Stimulated activated CD4-positive, alpha-beta T cell treated with anti-CD3 and anti-CD28 coated beads, Interleukin-2, amount 100 ng/mL, for 48 hours (primary cell): ENCODE measurements at places on chromosomes 1 and 21.

DNA sequence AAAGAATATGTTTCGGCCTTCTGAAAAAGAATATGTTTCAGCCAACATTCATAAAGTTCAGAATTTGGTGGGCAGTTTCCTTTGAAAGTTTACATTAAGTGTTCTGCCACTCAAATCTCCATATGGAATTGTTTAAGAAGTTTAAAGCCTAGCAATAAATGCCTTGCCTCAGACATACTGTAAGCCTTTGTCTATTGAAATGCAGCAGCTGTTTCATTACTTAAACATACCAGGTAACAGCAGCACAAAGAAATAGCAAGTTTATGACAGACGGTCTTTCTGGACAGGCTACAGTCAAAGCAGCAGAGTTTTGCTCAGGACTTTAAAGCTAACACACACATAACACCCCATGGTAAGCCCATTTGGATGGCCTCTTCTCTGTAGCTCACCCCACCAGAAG is 38.5 kb upstream of the C1orf105 start:
- no peak for DNase-seq

- no peak for DNase-seq
Measured at GRCh38 chr1:185654199-185654951, 79.8 kb upstream of the HMCN1 start.

DNA sequence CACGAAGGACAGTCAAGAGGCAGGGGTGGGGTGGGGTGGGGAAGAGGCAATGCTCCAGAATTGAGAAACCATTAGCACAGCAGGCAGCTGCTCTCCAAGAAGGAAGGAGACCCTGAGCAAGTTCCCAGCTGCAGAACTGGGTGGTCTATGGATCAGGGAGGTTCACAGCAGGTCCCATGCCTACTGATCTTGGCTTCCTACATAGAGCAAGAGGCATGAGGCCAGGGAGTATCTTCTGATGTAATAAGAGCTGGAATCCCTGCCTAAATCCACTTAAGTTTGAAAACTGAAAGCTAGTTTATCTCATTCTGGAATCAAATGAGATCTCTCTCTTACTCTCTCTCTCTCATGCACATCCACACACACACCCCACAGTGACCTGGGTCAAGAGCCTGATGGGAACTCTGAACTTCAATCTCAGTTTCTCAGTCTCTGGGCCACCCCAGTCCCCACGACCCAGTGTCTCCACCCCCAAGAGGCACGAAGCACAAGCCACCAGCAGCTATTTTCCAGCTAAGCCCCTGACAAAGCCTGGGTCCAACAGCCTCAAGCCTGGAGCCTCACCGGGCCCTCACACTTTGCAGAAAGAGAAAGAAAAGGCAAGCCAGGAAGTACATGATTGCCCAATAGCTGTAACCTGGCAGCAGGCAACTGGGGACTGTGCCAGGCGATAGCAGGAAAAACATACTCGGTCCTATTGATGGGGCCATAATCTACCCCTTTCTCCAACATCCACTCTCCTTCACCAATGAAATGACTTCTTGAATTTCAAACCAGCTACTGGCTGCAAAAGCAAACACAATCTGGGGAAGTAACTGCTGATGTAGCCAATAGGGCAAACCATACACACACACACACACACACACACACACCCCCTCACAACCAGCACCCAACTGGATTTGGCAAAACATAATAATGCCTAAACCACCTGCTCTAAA is 2.2 kb downstream of the NUAK2 start:
- DNase-seq: no peak

DNA sequence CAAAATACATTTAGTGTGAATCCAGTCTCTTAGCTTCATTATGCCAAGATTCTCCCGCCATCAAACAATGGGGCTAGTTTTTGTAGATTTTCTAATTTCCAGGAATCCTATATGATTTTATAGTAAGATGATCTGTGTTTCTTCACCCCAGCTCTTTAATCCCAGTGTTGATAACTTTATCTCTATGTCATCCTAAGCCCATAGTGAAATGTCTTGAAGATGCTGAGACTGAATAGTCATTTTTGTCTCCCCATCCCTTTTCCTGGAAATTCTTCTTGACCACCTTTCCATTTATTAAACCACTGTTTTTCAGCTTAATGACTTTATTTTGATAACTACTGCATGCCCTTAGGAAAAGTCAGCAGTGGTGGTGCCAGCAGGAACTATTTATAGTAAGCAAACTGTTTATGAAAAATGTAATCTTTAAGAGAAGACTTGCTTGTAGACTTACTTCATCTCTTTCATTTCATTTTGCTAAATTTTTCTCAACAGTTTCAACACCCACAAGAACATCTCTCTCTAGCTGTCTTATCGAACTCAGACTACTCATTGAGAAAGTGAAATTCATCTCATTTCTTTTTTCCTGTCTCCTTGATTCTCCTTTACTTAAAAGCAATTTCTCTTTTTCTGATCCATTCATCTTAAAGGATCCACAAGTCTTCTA is 116.6 kb downstream of the NTMT2 start:
- DNase-seq: no peak

DNA sequence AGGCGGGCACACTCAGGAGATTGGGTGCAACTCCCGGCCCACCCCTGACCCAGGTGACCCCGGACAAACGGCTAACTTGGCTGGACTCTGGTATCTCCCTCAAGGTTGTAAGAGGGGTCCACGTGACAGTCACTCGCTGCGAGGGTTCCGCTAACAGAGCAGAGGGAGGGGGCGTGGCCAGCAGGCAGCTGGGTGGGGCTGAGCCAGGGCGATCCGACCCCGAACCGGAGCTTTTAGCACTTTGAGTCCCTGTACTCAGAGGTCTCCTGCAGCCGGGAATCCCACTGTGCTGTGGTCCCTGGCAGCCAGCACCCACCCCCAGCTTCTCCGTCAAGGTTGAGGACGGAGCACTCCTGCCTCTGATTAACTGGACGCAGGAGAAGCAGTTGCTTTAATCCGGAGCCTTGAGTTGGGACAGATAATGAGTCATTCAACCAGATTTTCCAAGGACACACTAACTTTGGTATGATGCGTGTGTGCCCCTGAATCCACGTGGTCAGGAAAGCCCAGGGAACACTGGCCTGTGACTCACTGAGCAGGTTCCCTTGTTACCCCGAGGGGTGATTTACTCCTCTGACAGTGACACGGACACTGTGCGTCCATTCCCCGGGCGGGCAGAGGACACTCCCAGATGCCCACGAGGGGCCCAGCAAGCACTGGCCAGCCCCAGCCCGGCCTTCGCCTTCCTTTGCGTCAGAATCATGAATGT is 16.8 kb downstream of the TRPM2 start:
- no peak for DNase-seq

- no peak for DNase-seq
Measured at GRCh38 chr1:200495901-200496300, 86.1 kb upstream of the ZNF281 start.

- DNase-seq: no peak
Measured at GRCh38 chr21:32102426-32102825, 176.4 kb downstream of the MIS18A start.

DNA sequence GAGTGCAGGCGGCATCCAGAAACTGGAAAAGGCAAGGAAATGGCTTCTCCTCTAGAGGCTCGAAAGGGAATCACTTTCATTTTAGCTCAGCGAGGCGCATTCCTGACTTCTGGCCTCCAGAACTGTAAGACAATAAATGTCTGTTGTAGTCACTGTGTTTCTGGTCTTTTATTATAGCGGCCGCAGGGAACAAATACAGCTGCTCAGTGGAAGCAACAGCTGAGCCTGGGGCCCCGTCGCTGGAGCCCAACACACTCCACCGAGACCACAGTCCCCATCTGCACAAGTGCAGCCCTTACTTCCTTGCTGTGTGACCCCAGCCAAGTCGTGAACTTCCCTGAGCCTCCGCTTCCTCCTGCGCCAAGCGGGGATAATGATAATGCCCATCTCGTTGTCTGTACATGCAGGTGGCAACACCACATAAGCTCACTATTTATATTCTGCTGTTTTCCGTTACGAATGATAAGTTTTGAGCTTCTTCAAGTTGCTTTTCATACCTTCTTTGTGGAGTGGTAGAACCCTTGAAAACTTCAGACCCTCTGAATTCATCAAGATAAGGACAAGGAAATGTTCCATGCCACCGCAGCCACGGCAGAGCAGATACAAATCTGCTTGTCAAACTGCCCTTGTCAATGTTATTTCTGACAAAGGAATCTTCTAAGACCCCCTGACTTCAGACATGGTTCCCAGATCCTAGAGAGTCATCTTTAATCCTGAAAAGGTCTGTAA is 3.2 kb upstream of the LAPTM5 start:
- DNase-seq: no peak

GRCh38 chr1:168229893-168230292 is 4.1 kb downstream of the SFT2D2 start:
- DNase-seq: no peak

GRCh38 chr1:209862391-209863356 is 34.9 kb downstream of the UTP25 start:
- DNase-seq: no peak

GRCh38 chr1:2588661-2589430 is 2.3 kb downstream of the PRXL2B start:
- DNase-seq: no peak

DNA sequence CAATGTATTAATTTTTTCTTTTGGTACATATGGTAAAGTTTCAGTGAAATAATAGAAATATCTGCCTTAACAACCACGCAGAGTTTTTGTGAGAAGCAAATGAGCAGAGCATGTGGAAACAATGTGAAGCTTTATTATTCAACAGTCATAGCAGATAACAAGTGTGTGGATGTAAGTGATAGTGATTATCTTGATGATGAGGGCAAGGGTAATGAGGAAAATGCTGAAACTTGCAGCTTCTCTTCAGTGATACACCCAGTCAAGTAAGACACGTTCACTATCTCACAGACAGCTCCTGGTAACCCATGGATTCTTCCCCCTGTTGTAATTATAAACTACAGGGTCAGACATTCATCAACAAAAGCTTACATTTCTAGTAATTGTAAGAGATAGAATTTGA is 14.6 kb upstream of the OR2L5 start:
- no peak for DNase-seq

- no peak for DNase-seq
Measured at GRCh38 chr21:34199121-34199910, 125.9 kb downstream of the MRPS6 start.

- DNase-seq: no peak
Measured at GRCh38 chr1:205340676-205341075, 16.0 kb downstream of the KLHDC8A start.

GRCh38 chr1:59499273-59499942 is 202.5 kb downstream of the FGGY start:
- DNase-seq: no peak

DNA sequence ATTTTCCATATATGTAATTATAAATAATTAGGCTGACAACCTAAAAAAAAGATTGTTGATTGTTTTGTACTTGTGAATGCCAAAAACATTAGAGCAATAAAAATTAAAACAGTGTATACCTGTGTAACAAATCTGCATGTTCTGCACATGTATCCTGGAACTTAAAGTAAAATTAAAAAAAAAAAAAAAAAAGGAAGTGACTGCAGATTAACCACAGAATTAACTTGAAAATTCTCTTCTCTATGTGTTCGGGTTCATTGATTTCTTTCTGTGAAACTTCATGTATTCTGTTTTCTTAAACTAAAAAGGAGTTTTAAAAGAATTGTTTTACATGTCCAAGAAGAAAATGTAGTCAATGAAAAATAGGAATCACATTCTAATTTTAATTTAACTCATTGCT is 95.7 kb downstream of the FASLG start:
- no peak for DNase-seq

GRCh38 chr1:111654839-111655238 is 35.2 kb downstream of the RAP1A start:
- no peak for DNase-seq

GRCh38 chr1:91685994-91686393 is 185.3 kb downstream of the CDC7 start:
- DNase-seq: no peak

DNA sequence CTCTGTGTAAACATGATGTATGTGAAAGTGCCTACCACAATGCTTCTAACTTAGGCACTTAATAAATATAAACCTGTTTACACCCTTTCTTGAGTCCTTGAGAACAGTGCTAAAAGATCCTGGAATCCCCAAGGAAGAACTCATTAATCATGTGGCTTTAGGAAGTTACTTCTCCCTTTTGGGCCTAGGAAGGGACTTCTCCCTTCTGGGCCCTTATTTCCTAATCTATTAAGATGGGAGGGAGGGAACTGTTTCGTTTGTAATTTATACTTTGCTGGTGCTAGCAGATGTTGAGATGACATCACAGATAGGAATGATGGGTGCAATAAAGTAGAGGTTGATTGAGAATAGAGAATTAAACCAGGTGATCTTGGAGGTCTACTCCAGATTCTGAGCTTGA is 1.2 kb downstream of the BTF3L4 start:
- no peak for DNase-seq

DNA sequence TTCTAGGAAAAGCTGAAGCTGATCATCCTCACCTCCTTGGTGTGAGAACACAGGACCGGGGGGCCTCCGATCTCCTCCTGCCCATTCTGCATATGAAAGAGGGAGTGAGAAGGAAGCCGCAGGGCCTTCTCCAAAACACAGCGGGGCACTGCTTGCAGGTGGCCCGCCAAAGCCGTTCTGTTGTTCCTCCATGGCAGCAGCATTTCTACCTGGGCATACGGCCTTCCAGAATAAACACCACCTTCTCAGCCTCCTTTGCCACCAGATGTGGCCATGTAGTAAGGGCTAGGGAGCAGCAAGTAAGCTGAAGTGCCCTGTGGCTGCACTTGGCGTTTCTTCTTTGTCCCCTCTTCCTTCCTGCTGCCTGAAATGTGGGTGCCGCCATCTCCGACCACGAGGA is 214.9 kb downstream of the TOMM20 start:
- no peak for DNase-seq

DNA sequence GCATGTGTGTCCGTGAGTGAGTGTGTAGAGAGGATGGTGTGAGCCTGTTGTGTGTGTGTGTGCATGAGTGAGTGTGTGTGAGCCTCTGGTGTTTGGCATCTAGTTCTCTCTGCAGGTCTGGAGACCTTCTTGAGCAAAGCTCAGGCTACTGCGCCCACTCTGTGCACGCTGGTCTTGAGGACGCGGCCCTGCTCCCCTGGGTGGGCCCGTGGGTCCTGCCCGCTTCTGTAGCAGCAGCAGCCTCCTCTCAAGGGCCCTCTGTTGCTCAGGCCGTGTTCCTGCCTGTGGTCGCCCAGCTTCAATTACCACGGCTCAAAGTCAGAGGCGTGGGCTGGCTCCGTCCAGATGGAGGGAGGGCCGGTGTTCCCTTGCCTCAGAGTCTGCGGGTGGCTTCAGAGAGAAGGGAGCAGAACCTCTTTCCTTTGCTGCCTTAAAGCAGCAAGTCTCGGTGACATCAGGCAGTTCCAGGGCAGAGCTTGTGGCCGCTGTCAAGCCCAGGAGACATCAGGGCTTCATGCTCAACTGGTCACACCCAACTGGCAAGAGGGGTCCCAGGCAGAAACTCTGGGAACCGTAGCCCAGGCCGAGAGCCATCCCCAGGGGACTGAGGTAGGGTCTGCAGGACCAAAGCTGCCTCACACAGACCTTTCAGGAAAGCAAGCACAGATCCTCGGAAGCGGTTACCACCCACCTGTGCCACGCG is 270.6 kb upstream of the VAMP3 start:
- no peak for DNase-seq

- no peak for DNase-seq
Measured at GRCh38 chr21:33293136-33293535, 27.0 kb downstream of the IL10RB start.
